ENCODE measurements at places on chromosomes 6 and 20.

- DNase-seq = no peak
Measured at GRCh38 chr6:16596616-16597331, 164.5 kb downstream of the ATXN1 start.

DNA sequence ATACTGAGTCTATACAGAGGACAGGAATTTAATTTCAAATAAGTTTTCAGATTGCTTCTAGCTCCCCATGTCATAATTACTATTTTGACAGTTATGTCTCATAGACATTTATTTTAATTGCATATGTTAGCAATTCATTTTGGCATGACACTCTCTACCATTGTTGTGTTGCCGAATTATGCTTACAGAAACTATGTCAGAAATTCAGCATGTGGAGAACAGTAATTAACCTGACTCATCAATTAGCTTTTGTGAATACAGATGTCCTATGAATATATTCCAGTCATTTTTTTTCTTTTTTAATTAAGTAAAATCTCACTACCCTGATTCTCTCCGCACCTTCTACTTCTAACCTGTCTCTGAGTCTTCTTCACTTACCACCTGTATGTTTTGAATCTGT, 105.1 kb downstream of the NKAIN2 start:
- no peak for DNase-seq

DNA sequence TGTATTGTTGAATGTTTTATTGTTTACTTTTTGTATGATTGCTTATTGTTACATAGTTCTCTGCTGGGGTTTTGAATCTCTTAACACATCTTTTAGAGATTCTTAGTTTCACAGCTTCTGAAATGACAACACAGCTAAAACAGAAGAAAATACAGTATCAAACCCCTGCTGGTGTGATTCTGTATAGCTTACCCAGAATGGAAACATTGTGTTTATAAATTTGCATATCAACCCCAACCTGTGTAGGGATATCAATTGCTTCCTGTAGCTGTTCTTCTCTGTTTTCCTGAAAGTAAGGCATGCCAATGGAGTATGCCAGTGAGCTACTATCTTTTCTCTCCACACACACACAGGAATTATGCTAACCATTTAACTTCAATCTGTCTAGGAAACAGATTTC, 64.3 kb upstream of the ID4 start:
- DNase-seq = no peak

DNA sequence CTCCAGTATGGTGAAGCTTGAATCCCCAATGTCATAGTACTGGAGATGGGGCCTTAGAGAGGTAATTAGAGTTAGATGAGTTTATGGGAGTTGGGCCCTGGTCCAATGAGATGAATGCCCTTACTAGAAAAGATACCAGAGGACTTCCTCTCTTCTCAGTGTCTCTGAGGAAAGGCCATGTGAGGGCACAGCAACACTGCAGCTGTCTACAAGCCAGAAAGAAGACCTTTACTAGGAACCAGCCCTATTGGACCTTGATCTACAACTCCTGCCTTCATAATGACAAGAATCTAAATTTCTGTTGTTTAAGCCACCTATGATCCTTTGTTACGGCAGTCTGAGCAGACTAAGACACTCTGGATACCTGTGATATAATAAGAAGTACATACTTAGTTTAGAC, 31.4 kb upstream of the AKAP7 start:
- no peak for DNase-seq

DNA sequence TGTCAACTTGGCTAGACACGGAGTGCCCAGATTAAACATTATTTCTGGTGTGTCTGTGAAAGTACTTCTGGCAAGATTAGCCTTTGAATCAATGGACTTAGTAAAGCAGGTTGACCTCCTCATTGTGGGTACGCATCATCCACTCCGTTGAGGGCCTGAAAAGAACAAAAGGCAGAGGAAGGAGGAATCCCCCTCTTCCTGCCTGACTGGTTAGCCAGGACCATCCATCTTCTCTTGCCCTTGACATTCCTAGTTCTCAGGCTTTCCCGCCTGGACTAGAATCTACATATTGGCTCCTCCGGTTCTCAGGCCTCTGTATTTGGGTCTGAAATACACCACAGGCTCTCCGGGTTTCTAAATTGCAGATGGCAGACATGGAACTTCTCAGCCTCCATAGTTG, 74.0 kb upstream of the POPDC3 start:
- DNase-seq = no peak

DNA sequence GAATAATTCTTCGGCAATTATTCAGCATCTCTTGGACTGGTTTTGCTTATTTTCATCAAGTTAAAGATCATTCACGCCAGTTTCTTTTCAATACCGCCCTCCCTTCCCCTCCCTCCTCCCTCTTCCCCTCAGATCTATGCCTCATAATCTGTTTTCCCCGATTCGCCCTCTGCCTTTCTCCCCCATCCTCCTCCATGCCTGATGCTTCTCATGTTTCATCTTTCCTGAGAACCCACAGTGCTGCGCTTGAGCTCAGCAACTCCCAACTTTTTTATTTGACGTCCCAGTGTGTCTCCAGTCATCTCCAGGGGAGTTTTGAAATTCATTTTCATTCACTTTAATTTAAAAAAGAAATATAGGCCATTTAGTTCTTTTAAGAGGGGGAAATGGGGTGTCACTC, 142.7 kb downstream of the PTPRT start:
- DNase-seq = no peak

GRCh38 chr6:6711832-6712448, 123.4 kb downstream of the LY86 start:
- peak; percentile 43 for DNase-seq

GRCh38 chr20:34271956-34272355, 30.7 kb downstream of the ASIP start:
- no peak for DNase-seq

DNA sequence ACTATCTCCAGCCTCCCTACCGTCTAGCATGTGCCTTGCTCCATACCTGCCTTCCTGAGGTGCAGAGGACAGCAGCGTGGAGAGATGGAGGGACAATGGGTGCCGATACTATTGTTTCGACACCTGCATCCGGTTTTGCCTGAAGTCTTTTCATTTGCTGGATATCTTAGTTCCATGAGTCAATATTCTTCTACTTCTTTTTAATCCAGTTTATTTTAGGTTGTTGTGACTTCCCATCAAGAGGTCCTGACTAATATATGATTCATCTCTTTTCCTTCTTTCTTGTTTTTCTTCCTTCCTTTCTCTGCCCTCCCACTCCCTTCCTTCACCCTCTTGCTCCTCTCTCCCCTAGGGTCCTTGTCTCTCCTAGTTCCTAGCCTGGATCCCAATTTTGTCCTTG, 91.4 kb downstream of the CDH26 start:
- DNase-seq = no peak

DNA sequence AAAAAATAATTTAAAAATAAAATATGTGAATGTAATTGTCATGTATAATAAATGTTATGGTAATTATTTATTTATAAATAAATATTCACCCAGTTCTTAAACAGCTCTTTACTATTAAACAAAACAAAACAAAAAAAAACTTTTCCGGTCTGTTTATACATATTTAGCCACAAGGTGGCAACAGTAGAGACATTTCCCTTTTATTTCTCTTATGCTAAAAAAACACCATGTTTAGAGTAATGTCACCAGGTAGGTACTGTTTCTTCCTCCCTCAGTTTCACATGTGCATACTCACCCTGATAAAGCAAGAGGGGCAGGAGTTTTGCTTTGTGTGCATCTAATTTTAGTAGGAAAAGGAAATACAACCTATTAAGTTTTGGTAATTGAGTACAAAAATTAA, 610.4 kb upstream of the IMPG1 start:
- DNase-seq = no peak

GRCh38 chr6:32397252-32397920, 9.6 kb downstream of the BTNL2 start:
- DNase-seq = peak; percentile 28

- no peak for DNase-seq
Measured at GRCh38 chr20:33061658-33062028, 7.9 kb downstream of the BPIFB3 start.

GRCh38 chr20:20219016-20219415, 148.9 kb upstream of the INSM1 start:
- DNase-seq = no peak

DNA sequence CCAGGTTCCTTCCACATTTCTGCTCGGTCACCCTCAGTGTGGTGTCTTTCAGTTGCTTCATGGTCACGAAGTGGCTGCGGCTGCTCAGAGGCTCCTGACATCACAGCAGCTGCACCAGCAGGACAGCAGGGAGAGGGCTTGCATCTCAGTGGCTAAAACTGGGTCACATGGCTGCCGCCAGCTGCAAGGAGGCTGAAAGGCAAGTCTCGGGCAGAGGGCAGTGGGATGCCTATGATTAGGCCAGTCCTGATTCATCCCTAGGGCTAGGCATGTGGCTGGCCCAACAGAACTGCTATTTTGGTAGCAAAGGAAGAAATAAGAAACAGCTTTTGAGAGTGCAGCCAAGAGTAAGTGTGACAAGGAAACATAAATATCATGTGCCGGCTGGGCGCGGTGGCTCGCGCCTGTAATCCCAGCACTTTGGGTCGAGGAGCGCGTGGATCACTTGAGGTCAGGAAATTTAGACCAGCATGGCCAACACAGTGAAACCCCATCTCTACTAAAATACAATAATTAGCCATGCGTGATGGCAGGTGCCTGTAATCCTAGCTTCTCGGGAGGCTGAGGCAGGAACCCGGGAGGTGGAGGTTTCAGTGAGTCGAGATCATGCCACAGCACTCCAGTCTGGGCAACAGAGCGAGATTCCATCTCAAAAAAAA, 46.6 kb downstream of the RBM38 start:
- no peak for DNase-seq

GRCh38 chr6:109714166-109714565, 23.1 kb downstream of the FIG4 start:
- DNase-seq = no peak

DNA sequence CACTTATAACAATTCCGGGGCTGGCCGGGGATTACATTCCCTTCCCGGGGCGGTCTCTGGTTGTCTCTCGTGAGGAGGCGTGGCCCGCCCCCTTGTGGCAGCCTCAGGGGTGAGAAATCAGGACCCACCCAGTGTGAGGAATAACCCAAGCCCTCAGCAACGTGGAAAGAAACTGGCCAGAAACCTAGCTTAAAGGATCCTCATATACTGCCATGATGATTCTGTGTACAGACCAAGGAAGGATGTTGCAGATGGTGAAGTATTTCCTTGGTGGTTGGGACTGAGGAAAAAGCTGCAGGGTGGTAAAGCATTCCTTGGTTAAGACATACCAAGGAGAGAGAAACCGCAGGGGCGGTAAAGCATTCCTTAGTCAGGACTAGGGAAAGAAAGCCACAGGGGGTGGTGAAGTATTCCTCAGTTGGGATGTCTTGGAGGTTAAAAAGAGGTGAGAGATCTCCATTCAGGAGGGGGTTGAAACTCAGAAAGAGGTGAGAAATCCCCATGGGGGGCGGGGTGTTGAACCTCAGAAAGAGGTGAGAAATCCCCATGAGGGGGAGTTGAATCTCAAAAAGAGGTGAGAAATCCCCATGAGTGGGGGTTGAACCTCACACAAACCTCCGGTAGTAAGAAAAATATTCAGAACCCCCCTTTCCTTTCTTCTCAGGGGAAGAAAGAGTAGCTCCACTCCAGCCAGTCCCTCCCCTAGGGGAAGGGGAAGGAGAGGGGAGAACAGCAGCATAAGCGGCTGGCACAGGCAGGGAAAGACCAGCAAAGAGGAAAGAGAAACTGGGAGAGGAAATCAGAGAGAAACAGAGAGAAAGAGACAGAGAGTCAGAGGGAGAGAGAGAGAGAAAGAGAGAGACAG, 238.1 kb downstream of the RNGTT start:
- DNase-seq = no peak

- DNase-seq = no peak
Measured at GRCh38 chr20:31897541-31897940, 27.1 kb downstream of the TTLL9 start.

- no peak for DNase-seq
Measured at GRCh38 chr6:163391985-163392384, 22.5 kb upstream of the QKI start.

- no peak for DNase-seq
Measured at GRCh38 chr6:13113981-13114593, 214.2 kb downstream of the TBC1D7 start.

GRCh38 chr6:27138837-27139755, 108.4 kb upstream of the PRSS16 start:
- DNase-seq = peak; percentile 64

GRCh38 chr6:73107016-73107415, 118.3 kb downstream of the KHDC1L start:
- no peak for DNase-seq

GRCh38 chr6:7086488-7086887, 21.3 kb upstream of the RREB1 start:
- no peak for DNase-seq
